Astrocyte (in vitro differentiated cells and primary cell): ENCODE measurements at places on chromosomes 6 and 20. TPM values are rescaled to one million over a fixed set of nuclear protein-coding genes. Genes with fewer than 3 reads are reported as not detected.
A peak's percentile ranks its signal among the peaks of the same experiment; 100 is the strongest.

CRISP3 gene
- total RNA-seq: not detected in 2 replicates

ILRUN gene
- total RNA-seq: 56.0 and 63.3 TPM in 2 replicates

ULBP1 gene
- total RNA-seq: 7.4 and 8.8 TPM in 2 replicates

PGM3 gene
- 147 and 151 TPM in 2 replicates for total RNA-seq

PROKR2 gene
- total RNA-seq: not detected in 2 replicates

LY6G6D gene
- not detected in 2 replicates for total RNA-seq

FAM209B gene
- 0.60 TPM in 1 of 2 replicates, not detected in the other for total RNA-seq

- H3K36me3 ChIP-seq: no peaks in the 10 kb centered on the region
- no peak overlapping the region for H3K27ac ChIP-seq
- no peak for DNase-seq
These were observed 56.5 kb downstream of the ARMC2 start for GRCh38 chr6:108904741-108905140.

- no peak overlapping the region for H3K27ac ChIP-seq
- H3K4me1 ChIP-seq: no peaks in the 10 kb centered on the region
- no peaks in the 10 kb centered on the region for H3K36me3 ChIP-seq
- DNase-seq: no peak
These were observed 3.9 kb upstream of the PHACTR3 start for GRCh38 chr20:59600472-59600871.

GRCh38 chr6:144341831-144342527, 56.8 kb downstream of the UTRN start:
- H3K4me1 ChIP-seq: peaks cover 7% of the 10 kb centered on the region
- no peaks in the 10 kb centered on the region for H3K36me3 ChIP-seq
- no peak overlapping the region for H3K4me3 ChIP-seq
- no peaks in the 10 kb centered on the region for H3K27me3 ChIP-seq
- H3K27ac ChIP-seq: no peak overlapping the region

GRCh38 chr6:25788305-25788922, 33.9 kb downstream of the SLC17A4 start:
- H3K27me3 ChIP-seq: no peaks in the 10 kb centered on the region
- no peak overlapping the region for H3K4me3 ChIP-seq
- peak; percentile 3 for DNase-seq
- H3K4me1 ChIP-seq: no peaks in the 10 kb centered on the region

DNA sequence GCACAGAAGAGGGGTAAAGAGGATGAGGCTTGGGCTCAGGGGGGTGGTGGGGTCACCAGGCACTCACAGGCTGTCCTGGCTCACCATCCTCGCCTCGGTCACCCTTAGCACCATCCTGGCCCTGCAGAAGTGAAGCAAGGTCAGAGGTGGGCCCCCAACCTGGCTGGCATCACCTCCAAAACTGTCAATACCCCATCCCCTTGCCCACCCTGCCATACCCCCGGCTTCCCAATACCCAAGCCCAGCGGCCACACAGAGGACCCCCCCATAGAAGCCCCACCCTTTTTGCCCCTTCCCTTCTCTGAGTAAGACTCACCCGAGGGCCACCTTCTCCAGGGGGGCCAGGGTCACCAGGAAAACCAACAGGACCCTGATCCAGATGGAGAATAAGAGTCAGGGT, 23.6 kb downstream of the COL11A2 start:
- H3K4me3 ChIP-seq: no peak overlapping the region
- no peaks in the 10 kb centered on the region for H3K4me1 ChIP-seq

DNA sequence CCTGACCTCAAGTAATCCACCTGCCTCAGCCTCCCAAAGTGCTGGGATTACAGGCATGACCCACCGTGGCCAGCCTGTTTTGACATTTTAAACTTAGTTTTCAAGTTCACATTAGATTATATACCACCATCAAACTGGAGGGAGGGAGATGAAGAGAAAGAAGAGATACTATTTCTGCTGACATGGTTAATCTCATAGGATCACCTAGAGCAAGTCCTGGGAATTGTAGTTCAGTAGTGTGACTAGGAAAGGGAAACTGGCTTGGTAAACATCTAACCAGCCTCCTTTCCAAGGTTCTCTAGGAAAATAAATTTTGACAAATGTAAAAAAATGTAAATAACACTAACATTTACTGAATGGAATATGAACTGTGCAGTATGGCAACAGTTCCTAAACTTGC, 120.5 kb upstream of the ASCC3 start:
- DNase-seq: no peak
- no peaks in the 10 kb centered on the region for H3K36me3 ChIP-seq
- no peak overlapping the region for H3K27ac ChIP-seq
- no peaks in the 10 kb centered on the region for H3K27me3 ChIP-seq
- no peak overlapping the region for H3K4me3 ChIP-seq
- peaks cover 4% of the 10 kb centered on the region for H3K4me1 ChIP-seq

DNA sequence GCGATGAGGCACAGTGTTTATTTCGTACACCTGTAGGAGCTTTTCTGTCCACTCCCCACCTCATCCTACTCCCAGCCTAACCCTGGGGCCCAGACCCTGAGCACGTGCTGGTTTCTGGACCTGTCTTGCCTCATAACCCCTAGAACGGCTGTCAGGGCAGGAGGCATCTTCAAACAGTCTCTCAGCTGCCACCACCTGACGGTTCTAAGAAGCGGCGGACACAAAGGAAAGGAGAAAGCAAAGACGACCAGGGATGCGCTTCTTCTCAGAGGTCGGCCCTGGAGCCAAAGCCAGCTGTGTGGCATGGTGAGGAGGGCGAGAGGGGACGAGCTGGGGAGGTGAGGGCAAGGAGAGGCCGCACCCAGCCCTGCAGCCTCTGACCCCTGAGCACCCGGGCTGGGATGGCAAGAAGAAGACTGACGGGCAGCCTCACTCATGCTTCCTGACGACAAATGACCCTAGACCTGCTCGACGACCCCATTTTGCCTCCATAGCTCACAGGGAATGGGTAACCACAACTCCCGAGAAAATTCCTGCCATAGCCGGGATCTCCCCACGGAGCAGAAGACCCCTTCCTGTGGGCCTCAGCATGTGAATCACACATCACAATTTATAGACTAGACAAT, 62.1 kb downstream of the WDR27 start:
- no peak overlapping the region for H3K4me3 ChIP-seq
- H3K4me1 ChIP-seq: no peaks in the 10 kb centered on the region
- no peak overlapping the region for H3K27ac ChIP-seq
- DNase-seq: no peak

DNA sequence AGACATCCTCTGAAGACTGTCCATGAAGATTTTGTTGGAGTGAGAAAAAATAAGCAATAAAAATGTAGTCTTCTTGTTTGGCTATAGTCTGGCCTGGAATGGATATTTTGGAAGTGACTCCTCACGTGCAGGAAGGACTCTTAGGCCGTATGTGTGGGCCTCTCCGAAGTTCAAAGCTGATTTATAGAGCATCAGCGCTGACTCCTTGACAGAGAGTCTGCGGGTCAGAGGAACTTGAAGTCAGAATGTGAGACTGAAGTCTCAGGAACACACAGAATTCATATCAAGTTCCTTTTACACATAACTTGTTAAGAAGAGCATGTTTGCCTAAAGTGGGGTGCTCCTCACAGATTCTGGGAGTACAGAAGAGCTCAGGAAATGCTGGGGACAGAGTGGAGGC, 36.1 kb downstream of the EDN3 start:
- no peaks in the 10 kb centered on the region for H3K4me1 ChIP-seq
- no peak overlapping the region for H3K4me3 ChIP-seq
- no peak for DNase-seq
- H3K27ac ChIP-seq: no peak overlapping the region
- no peaks in the 10 kb centered on the region for H3K27me3 ChIP-seq
- H3K36me3 ChIP-seq: no peaks in the 10 kb centered on the region

DNA sequence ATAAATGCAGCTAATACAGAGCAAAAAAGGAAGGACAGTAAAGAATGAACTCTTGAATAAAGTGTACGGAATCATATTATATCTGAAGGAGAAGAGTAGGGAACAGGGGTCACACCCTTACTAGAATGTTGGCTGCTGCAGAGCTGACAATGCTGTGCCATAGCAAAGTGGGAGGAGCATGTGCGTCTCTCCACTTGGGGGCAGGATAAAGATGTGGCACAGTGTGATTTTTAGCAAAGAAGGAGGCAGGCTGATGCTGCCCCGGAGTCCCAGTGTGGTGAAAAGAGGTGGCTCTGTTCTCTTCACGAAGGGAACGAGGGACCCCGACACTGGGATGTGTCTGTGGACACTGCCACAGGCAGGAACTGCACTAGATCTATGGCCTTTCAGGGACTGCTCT, 67.5 kb downstream of the INSM1 start:
- H3K4me1 ChIP-seq: no peaks in the 10 kb centered on the region
- DNase-seq: no peak
- H3K36me3 ChIP-seq: no peaks in the 10 kb centered on the region
- H3K27ac ChIP-seq: no peak overlapping the region

- no peak for DNase-seq
- H3K36me3 ChIP-seq: peaks cover 6% of the 10 kb centered on the region
- no peak overlapping the region for H3K27ac ChIP-seq
- no peak overlapping the region for H3K4me3 ChIP-seq
- H3K27me3 ChIP-seq: no peaks in the 10 kb centered on the region
- no peaks in the 10 kb centered on the region for H3K4me1 ChIP-seq
These were observed 91.2 kb upstream of the TMEM181 start for GRCh38 chr6:158468666-158469065.

GRCh38 chr6:84066536-84066935, 33.0 kb downstream of the MRAP2 start:
- H3K4me1 ChIP-seq: no peaks in the 10 kb centered on the region
- no peak overlapping the region for H3K27ac ChIP-seq
- peak; percentile 55 for DNase-seq
- no peak overlapping the region for H3K4me3 ChIP-seq

DNA sequence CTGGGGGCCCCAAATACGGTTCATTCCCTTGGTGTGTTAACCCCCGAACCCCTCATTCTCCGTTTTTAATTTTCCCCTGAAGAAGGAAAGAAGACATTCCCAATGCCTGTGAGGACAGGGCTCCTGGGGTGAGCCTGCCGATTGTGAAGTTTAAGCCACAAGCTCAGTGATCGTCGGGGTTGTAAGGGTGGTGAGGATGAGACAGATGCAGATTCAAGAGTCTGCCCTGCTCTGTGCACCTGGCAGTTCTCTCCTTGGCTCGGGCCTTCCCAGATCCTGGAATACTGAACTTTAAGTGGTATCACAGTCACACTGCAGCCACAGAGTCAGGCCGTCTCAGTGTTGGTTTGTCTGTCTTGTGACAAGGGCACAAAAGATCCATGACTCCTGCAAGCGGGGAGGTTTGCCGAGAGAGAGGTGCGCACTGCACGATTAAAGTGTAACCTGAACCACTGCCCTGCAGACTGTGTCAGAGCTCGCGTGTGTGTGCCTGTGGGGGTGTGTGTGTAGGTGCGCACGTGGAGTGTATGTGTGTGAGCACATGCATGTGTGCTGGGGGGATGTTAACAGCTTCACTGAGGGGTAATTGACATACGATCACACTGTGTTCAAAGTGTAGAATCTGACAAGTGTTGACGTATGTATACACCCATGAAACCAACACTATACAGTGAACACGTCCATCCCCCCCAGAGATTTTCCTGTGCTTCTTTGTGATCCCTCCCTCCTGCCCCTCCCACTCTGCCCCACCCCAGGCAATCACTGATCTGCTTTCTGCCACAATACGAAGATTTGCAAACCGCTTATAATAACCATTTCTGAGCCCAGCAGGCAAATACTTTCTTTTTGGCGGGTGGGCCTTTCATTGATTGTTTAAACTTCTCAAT, 38.9 kb downstream of the RPP40 start:
- H3K27me3 ChIP-seq: no peaks in the 10 kb centered on the region
- DNase-seq: no peak
- H3K36me3 ChIP-seq: no peaks in the 10 kb centered on the region
- H3K4me1 ChIP-seq: no peaks in the 10 kb centered on the region
- no peak overlapping the region for H3K27ac ChIP-seq
- H3K4me3 ChIP-seq: no peak overlapping the region

GRCh38 chr20:64133951-64134407, 26.6 kb upstream of the NPBWR2 start:
- H3K27me3 ChIP-seq: peaks cover 4% of the 10 kb centered on the region
- no peak overlapping the region for H3K27ac ChIP-seq
- DNase-seq: no peak
- no peak overlapping the region for H3K4me3 ChIP-seq
- H3K36me3 ChIP-seq: no peaks in the 10 kb centered on the region

DNA sequence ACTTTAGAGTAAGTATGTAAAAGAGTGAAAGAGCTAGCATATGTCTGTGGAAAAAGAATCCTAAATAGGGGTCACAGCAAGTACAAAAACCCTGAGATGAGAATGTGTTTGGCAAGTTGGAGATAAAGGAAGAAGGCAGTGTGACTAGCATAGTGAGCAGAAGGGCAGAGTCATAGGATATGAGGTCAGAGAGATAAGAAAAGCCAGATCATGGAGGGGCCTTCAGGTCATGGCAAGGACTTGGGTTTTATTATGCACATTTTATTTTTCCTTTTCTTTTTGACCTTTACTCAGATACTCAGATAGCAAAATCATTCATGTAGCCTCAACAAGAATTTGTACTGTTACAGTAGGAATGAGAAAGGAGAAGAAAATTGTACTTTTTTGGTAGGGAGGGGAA, 138.0 kb downstream of the GJA1 start:
- H3K4me1 ChIP-seq: peaks cover 4% of the 10 kb centered on the region
- no peak overlapping the region for H3K27ac ChIP-seq
- no peaks in the 10 kb centered on the region for H3K36me3 ChIP-seq
- H3K27me3 ChIP-seq: no peaks in the 10 kb centered on the region

GRCh38 chr6:7419065-7419464, 29.5 kb downstream of the RIOK1 start:
- H3K27me3 ChIP-seq: no peaks in the 10 kb centered on the region
- peaks cover 31% of the 10 kb centered on the region for H3K36me3 ChIP-seq
- DNase-seq: no peak
- no peak overlapping the region for H3K27ac ChIP-seq

DNA sequence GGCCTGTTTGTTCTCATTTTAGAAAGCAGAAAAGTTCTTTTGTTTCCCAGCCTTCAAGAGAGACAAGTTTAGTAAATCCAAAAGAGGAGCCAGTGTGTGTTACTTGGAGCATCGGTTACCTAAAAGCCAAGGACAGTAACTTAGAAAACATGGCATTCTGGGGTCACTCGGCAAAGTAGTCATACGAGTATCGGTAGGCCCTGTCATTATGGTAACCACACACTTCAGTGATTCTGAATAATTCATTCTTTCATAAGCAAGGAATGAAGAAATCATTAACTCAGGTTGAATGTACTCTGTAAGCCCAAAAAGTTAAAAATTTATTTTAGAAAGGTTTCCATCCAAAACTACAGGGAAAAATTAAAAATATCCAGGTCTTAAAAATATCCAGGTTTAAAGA, 34.0 kb downstream of the CNKSR3 start:
- H3K27me3 ChIP-seq: no peaks in the 10 kb centered on the region
- no peak overlapping the region for H3K4me3 ChIP-seq
- H3K27ac ChIP-seq: no peak overlapping the region
- H3K36me3 ChIP-seq: no peaks in the 10 kb centered on the region
- peaks cover 26% of the 10 kb centered on the region for H3K4me1 ChIP-seq

DNA sequence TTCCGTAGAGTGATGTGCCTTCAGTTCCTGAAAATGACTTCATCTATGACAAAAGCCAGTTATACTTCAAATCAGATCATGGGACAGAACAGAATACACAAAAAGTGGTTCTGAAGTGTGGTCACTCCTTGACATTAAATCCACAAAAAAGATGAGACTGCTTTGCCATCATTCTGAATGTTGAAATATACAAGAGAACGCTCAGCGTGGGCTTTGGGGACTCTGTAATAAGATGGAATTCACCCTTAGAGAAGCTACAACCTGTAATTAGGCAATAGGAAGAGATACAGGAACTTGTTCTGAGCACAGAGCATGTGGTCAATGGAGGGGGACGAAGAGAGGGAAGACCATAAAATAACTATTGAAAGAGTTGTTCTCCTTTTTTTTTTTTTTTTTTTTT, 184.3 kb downstream of the CARMIL1 start:
- H3K27me3 ChIP-seq: no peaks in the 10 kb centered on the region
- no peak for DNase-seq
- no peaks in the 10 kb centered on the region for H3K36me3 ChIP-seq
